ENCODE measurements at places on chromosomes 7 and 10.

DNA sequence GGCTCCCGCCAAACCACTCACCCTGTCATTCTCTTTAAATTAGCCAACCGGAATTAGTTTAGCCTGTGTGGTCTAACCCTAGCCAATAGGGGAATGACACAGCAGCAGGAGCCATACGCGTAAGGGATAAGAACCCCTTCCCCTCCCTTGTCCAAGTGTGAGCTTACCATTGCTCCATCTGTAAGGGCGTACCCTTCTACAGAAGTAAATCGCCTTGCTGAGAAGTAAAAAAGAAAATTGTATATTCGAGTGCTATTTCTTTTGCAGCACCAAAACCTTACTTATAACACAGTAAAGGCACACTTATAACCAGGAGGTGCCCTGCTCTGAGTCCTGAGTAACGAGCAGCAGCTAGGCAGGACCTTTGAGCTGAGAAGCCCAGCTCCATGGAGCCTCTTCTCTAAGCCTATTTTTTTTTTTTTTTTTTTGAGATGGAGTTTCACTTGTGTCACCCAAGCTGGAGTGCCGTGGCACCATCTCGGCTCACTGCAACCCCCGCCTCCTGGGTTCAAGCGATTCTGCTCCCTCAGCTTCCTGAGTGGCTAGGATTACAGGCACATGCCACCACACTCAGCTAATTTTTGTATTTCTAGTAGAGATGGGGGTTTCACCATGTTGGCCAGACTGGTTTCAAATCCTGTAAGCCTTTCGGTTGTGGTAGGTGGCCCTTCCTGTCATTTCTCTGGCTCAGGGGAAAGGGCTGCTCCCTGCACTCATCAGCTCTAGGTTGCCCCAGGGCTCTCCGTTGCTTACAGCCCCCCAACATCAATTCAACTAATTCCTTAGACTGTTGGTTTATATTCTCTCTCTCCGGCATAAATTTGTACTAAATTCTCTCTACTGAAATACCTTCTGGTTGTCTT lies 73.3 kb downstream of the NSUN6 start:
- no peak for DNase-seq

DNA sequence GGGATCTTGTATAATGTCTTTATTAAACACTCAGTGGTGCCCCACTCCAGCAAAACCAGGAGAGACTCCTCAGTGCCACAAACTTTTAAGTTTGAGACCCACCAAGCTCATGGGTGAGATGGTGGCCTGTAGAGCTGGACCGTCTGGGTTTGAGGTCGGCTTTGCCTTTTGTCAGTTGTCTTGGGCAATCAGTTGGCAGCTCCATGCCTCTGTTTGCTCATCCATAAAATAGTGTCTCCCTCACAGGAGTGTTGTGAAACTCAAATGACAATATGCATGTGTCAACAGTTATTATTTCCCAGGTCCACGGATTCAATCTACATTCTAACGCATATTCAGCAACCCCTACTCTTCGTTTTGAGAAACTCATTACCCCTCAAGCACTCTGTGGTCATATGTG lies 367.8 kb upstream of the C7orf33 start:
- DNase-seq, result no peak

DNA sequence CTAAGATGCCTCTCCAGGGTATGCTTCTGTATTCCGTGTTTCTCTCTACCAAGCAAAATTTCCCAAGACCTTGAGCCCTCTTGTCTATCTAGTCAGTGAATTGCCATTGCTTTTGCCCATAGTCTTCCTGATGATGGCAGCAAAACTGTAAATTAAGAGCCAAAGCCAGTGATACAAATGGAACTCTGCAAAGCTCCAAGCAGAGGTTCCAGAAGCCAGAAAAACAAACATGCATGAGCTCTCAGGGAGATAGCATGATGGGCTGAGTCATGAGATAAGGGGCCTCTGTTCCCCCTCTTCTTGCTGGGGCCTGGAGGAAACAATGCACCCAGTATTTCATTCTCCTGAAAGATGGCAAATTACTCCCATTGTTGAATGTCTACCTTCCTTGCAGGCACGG lies 24.7 kb downstream of the LSMEM1 start:
- no peak for DNase-seq

DNA sequence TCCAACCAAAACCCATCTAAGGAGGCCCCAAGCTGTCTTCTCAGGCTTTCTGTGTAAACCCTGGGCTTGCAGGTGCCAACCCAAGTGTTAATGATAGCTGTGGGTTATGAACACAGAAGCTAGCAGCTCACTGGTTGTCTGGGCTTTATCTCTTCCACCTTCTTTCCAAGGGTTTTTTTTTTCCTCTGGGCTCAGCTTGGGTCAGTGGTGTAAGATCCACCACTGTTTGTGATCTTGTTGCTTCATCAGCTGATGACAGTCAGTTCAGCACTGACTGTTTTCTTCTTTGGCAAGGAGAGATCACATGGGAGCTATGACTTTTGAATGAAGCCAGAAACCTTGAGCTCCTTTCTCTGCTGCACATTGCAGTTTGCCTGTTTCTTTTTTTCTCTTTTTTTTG lies 4.6 kb downstream of the GTPBP4 start:
- no peak for DNase-seq

- DNase-seq, result no peak
Observed at GRCh38 chr10:44965651-44966097, 6.1 kb downstream of the RASSF4 start.

DNA sequence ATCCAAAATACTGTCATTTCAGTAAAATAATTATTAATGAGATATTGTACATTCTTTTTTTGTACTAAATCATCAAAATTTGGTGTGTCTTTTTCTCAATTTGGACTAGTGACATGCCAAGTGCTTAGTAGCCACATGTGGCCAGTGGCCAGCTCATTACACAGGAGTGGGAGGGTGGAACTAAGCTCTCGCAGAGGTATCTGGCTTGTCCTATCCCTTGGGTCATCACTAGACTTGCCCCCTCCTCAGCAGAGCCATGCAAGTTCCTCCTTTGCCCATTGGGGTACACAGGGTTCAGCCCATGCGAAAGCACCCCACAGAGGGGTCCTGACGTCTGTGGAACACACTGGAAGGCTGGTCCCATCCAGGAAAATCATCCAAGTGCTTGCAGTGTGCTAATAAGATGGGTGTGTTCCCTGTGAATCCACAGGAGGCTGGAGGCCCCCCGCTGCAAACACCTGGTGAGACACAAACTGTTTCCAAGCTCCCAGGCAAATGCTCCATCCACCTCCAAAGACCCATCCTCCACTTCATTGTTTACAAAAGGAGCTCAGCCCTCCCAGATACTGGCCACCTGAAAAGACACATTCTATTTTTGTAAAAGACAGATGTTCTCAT lies 1.3 kb downstream of the ARHGAP22 start:
- no peak for DNase-seq

- DNase-seq, result no peak
Observed at GRCh38 chr10:98831391-98831790, 384.7 kb upstream of the HPS1 start.

DNA sequence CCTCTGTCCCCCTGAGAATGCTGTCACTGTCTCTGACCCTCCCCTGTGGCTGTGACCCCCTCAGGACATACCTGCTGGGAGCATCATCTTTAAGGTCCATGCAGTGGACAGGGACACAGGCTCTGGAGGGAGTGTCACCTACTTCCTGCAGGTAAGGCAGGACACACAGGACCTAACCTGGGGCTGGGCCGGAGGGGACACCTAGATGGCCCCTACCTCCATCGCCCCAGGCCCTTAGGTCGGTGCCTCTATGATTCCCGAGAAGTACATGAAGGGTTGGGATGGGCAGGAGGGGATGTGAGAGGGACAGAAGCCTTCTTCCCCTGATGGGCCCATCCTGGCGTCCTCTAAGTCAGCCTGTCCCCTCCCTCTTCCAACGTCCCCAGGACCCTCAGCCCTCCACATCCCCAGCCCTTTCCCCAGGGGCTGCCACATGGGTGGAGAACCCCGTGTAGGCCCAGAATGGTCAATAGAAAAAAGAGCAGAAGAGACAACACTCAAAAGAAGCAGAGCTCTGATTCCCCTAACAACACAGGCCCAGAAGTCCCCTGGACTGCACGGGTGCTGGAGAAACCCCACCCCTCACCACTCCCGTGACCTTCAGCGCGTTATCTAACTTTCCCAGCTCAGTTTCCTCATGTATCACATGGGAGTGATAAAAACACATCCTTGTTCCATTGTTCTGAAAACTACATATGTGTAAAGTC lies 6.4 kb downstream of the CDHR1 start:
- DNase-seq, result peak; percentile 68

DNA sequence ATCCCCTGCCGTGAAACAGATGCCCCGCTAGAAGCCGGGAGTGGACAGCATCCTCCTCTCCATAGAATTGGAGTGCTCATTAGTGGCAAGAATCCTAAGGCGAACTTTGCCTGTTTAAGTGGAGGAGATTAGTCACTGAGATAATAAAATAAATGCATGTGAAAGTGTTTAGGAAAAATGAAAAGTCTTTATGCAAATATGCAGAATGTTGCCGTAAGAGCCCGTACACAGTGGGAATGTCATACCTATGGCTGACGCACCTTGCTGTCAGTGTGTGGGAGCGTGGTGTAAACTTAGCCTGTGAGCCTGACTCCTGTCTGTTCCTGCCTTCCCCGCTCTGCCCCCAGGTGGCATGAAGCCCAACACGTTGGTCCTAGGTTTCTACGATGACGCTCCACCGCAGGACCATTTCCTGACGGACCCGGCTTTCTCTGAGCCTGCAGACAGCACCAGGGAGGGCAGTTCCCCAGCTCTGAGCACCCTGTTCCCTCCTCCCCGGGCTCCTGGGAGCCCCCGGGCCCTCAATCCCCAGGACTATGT lies 1.7 kb upstream of the TRIP6 start:
- DNase-seq, result no peak

- no peak for DNase-seq
Observed at GRCh38 chr10:103281753-103282152, 4.8 kb downstream of the INA start.

- DNase-seq, result no peak
Observed at GRCh38 chr7:562374-562675, 42.7 kb upstream of the PDGFA start.

GRCh38 chr10:114022766-114023597 lies 20.7 kb upstream of the ADRB1 start:
- no peak for DNase-seq

- no peak for DNase-seq
Observed at GRCh38 chr7:106068986-106069385, 43.1 kb downstream of the SYPL1 start.

DNA sequence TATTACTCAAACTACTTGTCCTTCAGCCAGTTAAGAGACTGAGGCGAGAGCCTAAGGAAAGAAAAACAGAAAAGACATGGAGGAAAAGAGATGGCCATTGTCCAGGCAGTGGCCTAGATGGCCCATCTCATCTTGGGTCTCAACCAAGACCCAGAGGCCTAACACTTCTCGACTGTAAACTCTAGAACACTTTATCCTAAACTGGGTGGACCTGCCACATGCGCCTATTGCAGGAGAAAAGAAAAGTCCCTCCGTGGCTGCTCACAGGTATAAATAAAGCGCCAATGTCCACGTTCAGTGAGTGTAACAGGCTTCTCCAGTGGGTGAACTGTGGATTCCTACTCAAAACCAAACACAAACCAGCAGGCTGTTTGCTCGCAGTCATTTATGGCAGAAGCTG lies 92.7 kb upstream of the DDC start:
- DNase-seq, result no peak

DNA sequence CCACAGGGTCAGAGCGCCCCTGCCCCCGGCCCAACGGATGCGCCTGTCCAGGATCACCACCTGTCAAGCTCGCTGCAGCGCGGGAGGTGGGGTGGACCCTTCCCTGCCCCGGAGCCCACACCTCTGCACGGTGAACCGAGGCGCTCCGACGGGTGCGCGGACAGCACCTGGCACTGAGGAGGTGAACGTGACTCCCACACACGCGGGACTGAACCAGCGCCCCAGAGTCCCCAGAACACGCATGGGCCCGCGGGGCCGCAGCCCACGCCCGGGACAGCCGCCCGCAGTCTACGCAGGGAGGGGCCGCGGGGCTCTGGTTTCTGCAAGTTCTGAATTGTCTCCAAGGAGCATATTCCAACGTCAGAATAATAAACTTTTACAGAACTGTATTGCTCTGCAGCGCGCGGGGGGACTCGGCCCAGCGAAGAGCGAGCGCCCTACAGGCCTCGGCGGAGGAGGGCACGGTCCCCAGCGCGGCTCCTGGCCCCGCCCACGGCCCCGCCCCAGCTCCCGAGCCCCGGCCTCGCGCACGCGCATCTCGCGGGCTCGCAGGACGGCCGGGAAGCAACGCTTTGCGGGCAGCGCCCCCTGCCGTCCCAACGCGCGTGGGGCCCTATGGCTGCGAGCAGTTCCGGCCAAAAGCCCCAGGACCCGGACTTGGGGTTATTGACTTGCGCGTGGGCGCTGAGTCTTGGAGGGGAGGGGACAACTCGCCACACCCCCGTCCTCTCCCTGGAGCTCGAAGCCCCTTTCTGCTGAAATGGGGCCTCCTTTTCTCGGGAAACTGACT lies 29.7 kb downstream of the OAT start:
- peak; percentile 95 for DNase-seq

- no peak for DNase-seq
Observed at GRCh38 chr10:59558066-59558465, 151.6 kb downstream of the SLC16A9 start.

Data from Peyer's patch (tissue), 4 donors.